ENCODE measurements at places on chromosomes 16 and 17. TPM values are rescaled to one million over a fixed set of nuclear protein-coding genes. Genes with fewer than 3 reads are reported as not detected.

GRCh38 chr16:24085666-24086065 lies 170.5 kb upstream of the CACNG3 start:
- DNase-seq, result no peak

DNA sequence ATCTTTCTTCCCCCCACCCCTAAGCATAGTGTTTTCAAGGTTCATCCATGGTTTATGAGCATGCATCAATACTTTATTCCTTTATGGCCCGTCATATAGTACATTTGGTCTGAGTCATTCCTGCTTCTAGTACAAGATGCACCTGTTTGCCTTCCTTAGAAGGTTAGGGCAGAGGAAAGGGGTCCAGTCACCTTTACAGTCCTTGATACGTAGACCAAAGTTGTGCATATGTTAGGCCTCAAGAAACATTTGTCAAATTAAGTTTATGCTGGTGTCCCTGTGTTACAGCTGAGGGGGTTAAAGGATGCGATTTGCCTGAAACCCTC lies 1.4 kb downstream of the CYB5D2 start:
- no peak for DNase-seq

GRCh38 chr17:55577687-55578086 lies 66.4 kb upstream of the SMIM36 start:
- DNase-seq, result peak; percentile 70

DNA sequence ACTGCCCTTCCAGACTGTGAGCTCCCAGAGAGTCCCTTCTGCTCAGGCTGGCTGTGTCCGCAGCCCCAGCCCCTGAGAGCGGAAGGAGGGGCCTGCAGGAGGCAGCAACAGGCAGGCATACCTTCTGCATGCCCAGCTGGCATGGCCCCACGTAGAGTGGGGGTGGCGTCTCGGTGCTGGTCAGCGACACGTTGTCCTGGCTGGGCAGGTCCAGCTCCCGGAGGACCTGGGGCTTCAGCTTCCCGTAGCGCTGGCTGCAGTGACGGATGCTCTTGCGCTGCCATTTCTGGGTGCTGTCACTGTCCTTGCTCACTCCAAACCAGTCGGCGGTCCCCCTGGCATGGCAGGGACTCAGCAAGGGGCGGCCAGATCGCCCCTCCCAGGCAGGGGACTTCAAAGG lies 9.0 kb downstream of the RHBDF1 start:
- no peak for DNase-seq

DNA sequence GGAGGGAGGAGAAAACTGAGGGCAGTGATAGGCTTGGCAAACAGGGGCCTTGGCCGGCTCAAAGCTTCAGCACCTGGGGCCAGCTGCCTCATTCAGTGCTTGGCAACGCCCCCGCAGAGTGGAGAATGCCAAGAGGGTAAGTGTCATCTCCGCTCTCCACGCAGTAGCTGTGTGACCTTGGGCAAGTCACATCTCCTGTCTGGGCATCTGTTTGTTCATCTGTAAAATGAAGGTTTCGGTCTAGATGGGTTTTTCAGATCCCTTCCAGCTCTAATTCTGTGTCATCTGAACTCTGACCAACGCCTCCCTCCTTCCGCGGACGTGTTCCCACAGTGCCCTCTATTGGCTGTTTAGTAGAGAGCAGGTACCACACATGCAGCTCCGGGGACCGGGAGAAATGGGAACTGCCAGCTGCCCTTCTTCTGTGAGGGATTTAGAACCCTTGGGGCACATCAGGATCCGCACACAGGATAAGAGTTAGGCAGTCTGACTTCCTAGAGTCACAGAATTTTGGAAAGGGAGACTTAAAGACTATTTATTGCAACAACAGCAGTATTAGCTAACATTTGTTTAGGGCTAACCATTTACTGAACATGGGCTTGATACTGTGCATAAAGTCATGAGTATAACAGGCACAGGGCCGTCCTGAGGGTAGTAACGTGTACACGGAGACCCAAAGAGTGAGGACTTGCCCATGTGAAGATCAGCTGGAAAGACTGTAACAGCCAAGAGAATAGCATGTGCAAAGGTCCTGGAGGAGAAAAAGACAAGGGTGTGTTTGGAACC lies 26.8 kb downstream of the GP2 start:
- peak; percentile 63 for DNase-seq

- no peak for DNase-seq
Measured at GRCh38 chr16:67773099-67773498, 33.3 kb downstream of the RANBP10 start.

- DNase-seq, result no peak
Measured at GRCh38 chr17:80872001-80872500, 119.6 kb upstream of the CHMP6 start.

GRCh38 chr16:75556431-75556950 lies 439 bp upstream of the TMEM231 start:
- DNase-seq, result no peak

- DNase-seq, result no peak
Measured at GRCh38 chr16:85398050-85398451, 215.1 kb upstream of the GSE1 start.

- no peak for DNase-seq
Measured at GRCh38 chr16:49593424-49594040, 219.9 kb downstream of the C16orf78 start.

The CMTM1 gene
- total RNA-seq, result 48.4 TPM

The ADAD2 gene
- not detected for total RNA-seq

DNA sequence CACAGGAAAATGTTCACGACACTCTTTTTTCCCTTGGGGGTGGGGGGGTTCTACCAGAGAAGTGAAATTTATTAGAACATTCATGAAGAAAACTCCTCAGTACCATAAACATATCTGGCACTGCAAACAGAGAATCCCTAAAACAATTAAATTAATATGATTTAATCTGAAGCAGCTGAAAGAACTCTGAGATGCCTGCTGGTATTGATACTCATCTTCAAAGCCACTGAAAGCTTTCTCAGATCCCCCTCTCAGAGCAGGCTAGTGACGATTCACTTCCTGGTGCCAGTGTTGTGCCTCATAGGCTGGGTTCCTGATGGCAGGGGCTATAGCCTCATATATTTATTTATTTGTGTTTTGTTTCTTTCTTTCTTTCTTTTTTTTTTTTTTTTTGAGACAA lies 52.7 kb downstream of the MYH10 start:
- DNase-seq, result no peak

DNA sequence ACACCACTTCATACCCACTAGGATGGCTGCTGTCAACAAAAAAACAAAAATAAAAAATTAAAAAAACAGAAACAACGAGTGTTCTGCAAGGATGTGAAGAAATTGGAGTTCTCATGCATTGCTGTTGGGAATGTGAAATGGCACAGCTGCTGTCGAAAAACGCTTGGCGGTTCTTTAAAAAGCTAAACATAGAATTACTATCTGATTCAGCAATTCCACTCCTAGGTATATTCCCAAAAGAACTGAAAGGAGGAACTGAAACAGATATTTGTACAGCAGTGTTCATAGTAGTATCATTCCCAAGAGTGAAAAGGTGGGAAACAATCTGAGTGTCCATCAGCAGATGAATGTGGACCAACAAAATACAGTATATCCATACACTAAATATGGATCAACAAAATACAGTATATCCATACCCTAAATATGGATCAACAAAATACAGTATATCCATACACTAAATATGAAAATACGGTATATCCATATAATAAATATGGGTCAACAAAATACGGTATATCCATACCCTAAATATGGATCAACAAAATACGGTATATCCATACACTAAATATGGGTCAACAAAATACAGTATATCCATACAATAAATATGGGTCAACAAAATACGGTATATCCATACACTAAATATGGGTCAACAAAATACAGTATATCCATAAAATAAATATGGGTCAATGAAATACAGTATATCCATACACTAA lies 8.7 kb downstream of the METTL16 start:
- DNase-seq, result no peak

- no peak for DNase-seq
Measured at GRCh38 chr17:80798595-80799537, 192.8 kb upstream of the CHMP6 start.

The PLA2G10 gene
- total RNA-seq, result 3.3 TPM

- DNase-seq, result no peak
Measured at GRCh38 chr17:63827801-63828221, 348 bp upstream of the FTSJ3 start.

DNA sequence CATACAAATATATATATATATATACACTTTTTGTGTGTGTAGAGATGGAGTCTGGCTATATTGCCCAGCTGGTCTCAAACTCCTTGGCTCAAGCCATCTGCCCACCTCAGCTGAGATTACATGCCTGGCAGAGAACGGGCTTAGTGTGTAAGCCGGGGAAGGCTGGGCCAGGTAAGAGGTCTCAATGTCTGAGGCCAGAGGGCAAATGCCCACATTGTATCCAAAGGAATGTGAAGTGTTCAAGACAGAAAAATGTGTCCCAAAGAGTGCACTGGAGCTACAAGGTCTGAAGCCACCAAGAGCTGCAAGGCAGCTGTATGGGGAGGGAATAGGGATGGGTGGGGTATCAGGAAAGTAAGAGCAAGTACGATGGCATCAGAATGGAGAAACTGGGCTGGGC lies 8.8 kb downstream of the CD2BP2 start:
- no peak for DNase-seq

- no peak for DNase-seq
Measured at GRCh38 chr16:3578121-3578520, 918 bp upstream of the NLRC3 start.

DNA sequence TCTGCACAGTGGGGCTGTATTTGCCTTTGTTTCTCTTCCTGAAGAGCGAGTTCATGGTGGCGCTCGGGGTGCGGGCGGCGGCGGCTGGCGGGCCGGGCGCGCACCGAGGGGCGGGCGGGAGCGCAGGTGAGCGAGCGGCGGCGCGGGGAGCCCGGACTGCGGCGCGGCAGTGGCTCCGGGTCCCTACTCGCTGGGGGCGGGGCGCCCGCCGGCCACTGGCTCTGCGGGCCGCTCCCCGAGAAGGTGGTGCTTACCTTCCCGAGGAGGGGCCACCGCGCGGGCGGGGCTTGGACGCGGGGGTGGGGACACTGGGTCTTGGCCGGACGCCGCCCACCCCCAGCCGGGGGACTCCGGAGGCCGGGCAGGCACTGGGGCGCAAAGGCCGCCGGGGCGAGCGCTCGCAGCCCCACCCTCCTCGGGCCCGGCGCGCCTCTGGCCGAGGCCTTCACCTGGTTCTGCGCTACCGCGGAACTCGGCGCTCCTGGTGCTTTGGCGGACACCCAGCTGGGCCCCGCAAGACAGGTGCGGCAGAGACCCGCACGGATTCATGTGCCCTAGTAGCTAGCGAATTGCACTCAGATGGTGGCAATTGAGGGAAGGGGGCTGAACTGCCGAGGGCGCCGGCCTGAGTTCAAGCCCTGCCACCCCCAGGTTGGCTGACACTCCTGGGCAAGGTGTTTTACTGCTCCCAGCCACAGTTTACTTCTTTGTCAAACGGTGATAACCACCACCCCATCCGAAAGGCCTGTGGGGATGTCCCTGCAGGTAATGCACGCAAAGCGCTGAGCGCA lies at the start of gene PPL:
TSS of gene PPL (minus strand) at position 158 of the 791 bp plus-strand sequence. CDS start at position 55, 103 bp downstream.
- DNase-seq, result peak; percentile 100

DNA sequence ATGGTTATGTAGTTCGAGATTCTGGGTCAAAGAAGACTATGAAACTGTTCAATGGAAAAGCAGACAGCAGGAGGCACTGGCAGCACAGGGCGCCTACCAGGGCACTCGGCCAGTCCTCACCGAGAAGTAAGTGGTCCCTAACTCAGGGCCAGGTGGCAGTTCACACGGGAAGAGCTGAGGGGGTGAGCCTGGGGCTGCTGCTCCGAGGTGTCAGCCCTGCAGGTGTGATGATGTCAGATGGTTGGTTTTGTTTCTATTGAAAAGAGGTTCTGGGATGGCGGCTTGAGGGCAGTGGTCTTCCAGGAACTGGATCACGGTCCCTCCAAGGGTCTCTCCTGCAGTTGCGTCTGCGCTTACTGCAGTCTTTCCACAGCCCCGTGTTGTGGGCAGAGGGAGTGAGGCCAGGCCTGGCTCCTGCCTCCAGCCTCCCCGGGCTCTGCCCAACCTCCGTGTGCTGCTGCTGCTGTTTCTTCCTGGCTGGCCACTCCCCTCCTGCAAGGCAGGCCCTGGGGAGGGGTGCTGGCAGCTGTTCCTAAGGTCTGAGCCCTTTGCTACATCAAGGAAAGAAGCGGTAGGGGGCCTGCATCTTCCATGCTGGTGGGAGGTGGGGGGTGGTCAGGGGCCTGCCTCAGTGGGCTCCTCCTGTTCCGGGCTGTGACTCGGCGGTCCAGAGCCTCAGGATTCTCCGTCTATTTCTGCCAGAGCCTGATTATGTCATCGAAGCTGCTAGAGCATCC lies 22.6 kb downstream of the RNF213 start:
- no peak for DNase-seq

DNA sequence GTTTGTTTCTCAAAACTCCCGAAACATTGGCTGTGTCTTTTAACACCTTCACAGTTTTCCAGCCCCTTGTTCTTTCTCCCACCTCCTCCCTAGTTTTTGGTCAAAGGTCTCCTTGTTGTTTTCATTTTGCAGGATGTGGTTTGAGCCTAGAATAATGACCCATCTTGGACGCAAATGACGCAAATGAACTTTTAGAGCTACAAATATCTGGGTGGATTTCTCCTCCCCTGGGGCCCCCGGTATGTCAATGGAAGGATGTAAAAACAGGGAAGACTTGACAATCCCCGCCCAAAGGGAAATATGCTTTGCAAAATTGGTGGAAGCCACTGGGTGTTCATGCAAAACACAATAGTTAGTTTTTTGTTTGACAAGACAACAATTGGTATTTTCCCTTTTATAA lies 236.0 kb upstream of the IRX3 start:
- DNase-seq, result no peak

DNA sequence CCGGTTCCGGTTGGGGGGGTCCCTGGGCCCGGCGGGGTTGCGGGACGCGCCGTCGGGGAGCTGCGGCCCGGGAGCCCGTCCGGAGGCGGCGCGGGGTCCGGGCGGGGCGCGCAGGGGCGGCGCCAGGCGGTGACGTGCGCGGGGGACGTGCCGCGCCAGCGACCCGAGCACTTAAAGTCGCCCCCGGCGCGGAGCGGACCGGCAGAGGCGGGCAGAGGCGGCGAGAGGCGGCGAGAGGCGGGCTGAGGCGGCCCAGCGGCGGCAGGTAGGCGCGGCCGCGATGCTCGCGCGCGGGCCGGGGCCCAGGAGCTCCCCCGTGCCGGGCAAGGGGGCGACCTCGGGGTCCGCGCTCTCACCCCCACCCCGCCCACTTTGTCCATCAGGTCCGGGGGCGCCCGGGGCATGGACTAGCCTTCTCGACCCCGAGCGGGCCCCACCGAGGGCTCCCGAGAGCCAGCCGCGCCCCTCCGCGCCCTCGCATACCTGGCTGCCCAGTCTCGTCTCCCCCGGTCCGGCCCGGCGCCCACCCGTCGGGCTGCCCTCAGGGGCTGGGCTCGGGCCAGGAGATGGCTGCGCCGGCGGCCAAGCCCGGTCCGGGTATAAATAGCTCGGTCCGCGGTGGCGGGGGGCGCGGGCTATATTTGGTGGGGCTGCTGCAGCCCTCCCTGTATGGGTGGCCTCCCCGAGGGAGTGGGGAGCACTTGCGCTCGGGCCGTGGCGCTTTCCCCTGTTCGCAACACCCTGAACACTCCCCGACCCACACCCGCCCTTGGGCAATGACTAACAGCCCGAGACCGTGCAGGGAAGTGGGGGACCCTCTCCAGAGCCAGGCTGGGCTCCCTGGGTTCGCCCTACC lies at the start of gene SLC16A3:
TSS of gene SLC16A3 (plus strand) at position 201 of the 856 bp plus-strand sequence. CDS start 6,967 bp downstream, outside the sequence.
- DNase-seq, result peak; percentile 77

- DNase-seq, result no peak
Measured at GRCh38 chr17:12856416-12856815, 67.1 kb downstream of the ARHGAP44 start.

The KRTAP9-8 gene
- not detected for total RNA-seq

Data from Calu3 (cell line).